HAP-1 (cell line): ENCODE measurements at places on chromosomes 5 and 9.

GRCh38 chr9:121288673-121289025 lies 20.7 kb downstream of the GSN start:
- DNase-seq = no peak

- DNase-seq = no peak
These were observed 17.9 kb downstream of the ANXA6 start for GRCh38 chr5:151139646-151140045.

GRCh38 chr5:106435185-106435584 lies 1235.6 kb downstream of the EFNA5 start:
- no peak for DNase-seq

DNA sequence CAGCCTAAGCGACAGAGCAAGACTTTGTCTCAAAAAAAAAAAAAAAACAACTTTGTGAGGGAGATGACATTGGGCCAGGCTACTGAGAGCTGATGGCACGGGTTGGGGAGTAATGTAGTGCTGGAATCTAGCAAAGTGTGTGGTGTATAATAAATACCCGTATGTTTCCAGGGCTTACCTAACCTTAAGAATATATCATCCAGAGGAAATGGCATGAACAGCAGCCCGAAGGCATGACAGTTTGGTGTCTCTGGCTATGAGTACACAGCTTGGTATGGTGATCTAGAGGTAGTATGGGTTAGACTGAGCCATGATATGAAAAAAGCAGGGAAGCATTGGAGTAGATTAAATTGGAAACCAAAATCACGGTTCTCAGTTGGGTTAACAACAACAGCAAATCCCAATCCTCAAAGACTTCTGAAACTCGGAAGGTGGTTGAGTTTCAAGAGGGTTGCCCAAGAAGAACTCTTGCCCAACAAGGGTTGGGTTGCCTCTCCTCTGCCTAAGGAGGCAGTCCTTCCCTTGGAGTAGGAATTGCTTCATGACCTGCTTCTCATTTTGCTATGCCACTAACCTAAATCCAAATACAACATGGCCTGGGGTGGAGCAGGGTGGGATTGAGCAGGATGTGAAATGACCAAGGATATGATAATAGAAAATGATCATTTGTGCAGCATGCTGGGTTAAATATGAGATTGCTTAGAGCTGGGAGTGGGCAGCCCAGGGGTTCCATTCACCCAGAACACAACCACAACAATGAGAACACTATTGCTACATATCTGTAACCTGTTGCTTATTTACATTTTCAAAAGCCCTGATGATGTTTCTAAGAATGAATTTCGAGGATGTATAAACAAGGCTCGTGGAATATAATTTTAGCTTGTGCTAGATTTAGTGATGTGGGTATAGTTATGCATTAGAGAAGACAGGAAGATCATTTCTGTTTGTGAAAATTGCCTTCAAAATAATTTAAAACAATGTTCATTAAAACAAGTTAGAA lies 64.6 kb upstream of the ZFR start:
- DNase-seq = no peak

DNA sequence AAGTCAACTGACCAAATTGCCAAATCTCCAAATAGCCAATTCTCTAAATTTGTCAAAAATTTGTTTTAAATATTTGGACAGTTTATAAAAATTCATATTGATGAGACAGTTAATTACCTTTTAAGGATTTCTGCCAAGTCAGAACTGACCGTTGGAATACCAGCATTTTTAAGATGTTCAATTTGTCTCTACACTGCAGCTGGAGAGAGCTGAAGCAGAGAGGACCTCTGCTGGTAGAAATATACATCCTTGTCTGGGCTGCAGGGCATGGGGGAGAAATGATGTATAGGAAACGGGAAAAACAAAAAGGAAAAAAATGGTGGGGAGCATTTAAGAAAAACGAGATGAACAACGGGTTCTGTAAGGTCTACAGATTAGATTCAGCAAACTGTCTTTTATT lies 16.8 kb downstream of the NR6A1 start:
- peak; percentile 35 for DNase-seq

- no peak for DNase-seq
These were observed 44.8 kb upstream of the SNAPC3 start for GRCh38 chr9:15377625-15378540.

- DNase-seq = no peak
These were observed 28.3 kb upstream of the TGFBR1 start for GRCh38 chr9:99076483-99077171.

GRCh38 chr5:172361566-172362238 lies 78.1 kb upstream of the UBTD2 start:
- DNase-seq = no peak

- DNase-seq = no peak
These were observed 204.8 kb downstream of the SPATA31A6 start for GRCh38 chr9:42388146-42388690.

GRCh38 chr5:15069407-15069905 lies 197.9 kb upstream of the ANKH start:
- no peak for DNase-seq

DNA sequence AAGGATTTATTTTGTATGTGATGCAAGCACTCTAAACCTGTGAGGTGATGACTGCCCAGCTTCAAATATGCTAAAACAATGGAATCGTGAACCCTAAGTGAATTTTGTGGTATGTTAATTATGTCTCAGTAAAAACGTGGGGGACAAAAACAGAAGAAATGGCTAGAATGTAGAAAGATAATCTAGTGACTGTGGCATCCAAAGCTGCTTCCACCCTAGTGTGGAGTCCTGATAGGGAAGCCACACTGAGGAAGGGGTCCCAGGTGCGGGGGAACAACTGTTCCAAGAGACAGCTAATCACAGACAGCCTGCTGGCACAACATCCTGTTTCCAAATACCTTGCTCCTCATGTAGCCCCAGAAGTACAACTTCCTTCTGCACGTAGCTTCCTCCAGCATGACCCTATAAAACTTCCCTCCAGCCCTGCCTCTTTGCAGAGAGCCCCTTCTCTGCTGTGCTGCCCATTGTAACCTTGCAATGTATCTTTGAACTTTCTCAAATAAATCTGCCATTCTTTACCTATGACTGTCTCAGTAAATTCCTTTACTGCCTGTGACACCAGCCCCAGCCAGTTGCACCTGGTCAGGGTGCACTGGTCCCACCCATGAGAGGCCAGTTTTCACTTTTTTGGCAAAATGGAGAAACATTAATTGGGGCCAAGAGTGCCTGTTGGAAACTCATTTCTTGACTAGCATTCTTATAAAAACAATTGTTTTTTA lies 4.9 kb downstream of the GMCL2 start:
- no peak for DNase-seq

DNA sequence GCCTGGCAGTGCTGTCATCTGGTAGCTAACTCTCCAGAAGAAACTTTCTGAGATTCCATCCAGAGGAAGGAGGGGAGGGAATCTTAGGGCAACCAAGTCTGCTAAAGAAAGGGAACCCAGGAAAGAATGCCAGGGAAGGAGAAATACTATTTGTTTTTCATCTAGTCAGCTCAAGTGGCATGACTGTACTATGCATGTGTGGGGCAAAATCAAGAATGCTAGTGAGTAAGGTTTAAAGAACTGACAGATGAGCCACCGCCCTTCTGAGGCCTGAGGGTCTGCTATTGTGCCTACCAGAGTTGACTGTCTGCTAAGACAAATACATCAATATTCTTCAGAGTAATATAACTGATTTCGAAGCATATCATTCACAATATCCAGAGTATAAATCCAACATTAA lies 204.2 kb downstream of the SLC12A2 start:
- DNase-seq = no peak
